WERI-Rb-1 (cell line): ENCODE measurements at places on chromosomes 1 and 21.

DNA sequence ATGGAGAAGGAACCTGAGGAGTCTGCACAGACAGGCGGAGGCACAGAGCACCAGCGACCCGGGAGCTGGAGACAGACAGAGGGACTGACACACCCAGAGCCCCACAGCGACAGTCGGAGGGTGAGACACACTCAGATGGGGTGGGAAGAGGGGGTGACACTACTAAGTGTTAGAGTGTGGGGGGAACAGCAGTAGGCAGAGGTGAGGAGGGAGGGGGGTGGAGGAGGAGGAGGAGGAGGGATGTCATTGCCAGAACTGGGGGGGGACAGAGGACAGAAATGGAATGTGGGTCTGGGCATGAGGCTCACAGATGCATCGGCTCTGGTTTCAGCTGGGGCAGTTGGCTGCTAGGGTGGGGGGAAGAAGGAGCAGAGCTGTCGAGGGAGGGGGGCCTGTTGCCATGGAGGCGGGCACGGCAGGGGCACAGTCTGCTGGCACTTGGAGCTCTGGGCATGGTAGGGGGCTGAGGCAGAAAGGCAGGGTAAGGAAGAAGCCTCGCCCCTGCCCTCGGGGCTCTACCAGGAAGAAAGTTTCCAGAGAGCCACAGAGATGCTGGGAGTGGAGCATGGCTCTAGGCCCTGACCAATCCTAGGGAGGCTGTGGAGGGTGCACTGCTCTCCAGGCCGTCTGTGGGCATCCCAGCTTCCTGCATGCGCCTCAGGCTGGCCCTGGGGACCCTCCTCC is 37.3 kb downstream of the AHDC1 start:
- no peak for DNase-seq

GRCh38 chr1:116075990-116076389 is 35.2 kb upstream of the MAB21L3 start:
- no peak for DNase-seq

- no peak for DNase-seq
Observed at GRCh38 chr1:44037154-44037553, 5.9 kb upstream of the SLC6A9 start.

DNA sequence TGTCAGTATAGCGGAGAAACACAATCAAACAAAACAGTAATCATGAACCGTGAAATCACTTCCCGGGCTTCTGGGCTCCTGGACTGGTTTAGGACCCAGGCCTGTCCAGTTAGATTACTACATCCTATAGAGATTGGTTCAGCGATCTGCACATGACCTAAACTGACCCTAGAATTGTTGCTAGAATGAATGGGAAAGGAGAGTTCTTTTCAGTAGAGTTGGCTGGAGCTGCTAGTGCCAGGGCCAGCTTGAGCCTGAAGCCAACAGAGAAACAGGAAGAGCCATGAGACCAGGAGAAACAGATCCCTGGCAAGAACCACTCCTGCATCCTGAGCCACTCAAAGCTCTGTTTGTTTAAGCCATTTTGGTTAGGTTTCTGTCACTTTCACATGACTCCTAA is 474.3 kb upstream of the C1orf87 start:
- peak; percentile 12 for DNase-seq

GRCh38 chr1:19341201-19342061 is 29.3 kb downstream of the SLC66A1 start:
- peak; percentile 80 for DNase-seq

DNA sequence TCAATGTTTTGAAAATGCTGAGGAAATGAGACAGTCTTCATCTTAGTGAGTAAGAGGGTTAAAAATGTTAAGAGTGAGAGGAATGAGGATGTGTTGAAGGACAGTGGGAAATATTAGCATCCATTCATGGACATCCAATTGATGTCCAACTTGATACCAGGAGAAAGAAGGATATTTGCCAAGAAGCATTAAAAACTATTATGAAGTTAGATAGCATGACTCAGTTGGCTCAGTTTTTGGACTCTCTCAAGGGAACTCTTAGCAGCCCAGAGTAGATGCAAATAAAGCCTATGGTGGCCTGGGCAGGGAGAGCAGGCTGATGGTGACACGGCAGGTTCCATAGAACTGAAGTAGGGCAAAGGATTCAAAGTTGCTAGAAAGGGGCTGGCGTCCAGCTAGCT is 171.0 kb downstream of the ZZZ3 start:
- no peak for DNase-seq

DNA sequence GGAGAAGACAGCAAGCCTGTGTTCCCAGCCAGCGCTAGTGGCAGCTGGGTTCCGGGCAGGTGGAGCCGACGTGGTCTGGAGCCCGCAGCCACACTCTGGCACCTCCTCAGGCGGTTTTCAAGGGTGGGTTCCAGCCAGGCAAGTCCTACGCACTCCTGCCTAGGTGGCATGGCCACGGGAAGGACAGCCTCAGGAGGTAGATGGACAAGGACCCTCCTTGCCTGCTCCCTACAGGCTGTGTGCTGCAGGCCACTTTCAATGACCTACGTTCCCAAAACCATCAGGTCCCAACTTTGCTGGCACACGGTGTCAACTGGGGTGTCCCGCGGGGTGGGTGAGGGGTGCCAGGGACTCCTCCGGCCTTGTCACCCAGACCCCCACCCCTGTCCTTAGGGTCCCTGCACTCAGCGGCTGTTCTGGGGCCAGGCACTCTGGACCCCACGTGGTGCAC is 6.7 kb upstream of the PTGER3 start:
- DNase-seq = no peak

DNA sequence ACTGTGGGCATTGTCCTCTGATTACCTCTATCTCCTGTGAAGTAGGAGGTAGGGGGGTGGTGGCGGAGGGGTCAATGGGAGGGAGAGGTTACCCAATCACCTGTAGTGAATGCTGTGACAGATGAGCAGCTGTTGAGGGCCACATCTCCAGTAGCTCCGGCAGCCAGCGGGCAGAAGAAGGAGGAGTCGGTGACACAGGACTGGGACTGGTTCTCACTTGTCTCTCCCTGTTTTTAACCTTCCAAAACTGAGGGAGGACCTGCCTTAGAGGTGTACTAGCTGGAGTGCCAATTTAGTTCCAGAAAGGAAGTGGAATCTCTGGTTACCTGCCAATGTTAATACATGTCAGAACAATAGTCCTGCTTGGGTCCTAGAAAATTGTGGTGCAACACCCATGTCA is 56.2 kb upstream of the ENAH start:
- no peak for DNase-seq

- no peak for DNase-seq
Observed at GRCh38 chr21:28687586-28687985, 305.1 kb downstream of the LTN1 start.

DNA sequence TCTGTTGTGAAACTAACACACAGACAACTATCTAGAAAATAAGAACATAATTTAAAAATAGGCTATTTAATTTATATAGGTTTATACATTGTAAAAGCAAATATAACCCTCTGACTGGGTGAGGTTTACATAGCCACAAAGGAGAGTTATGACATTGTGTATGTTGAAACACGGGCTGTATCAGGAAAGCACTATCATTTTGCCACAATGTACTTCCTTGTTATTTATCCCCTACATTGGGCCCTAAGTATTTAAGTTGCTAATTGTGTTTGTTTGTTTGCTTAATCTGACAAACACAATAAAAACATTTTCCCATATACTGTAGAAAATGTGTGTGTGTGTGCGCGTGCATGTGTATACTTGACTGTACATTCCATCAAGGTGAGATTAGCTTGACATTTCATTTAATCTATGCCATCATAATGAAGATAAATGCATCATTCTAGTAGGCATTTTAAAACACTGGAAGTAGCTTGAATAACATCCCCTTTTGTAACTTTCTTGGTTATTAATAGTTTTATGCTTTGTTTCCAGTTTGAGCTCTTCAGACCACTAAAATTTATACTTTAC is 72.1 kb downstream of the RGS13 start:
- DNase-seq = no peak

DNA sequence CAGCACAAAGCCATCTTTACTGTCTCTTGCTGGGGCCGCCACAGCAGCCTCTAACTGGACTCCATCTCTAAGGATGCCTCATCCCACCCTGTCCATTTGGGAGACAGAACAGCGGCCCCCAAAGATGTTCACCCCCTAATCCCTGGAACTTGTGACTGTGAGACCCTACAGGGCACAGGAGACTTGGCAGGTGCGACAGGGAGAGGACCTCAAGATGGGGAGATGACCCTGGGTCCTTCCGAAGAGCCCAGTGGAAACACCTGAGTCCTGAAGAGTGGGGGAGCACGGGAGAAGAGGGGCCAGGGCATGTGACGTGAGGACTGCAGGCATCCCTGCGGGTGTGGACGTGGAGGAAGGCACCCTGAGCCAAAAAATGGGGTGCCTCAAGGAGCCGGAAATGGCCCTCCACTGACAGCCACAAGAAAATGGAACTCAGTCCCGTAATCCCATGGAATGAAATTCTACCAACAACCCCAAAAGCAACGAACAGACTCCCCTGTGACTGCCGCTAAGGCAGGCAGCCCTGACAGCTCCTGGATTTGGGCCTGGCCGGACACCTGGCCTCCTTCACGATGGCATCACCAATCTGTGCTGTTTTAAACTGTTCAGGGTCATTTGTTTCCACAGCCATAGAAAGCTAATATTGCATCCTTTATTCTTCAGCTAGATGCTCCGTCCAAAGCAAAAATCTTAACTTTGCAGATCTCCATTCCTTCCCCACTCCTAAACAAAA is 34.0 kb downstream of the C2CD2 start:
- no peak for DNase-seq

DNA sequence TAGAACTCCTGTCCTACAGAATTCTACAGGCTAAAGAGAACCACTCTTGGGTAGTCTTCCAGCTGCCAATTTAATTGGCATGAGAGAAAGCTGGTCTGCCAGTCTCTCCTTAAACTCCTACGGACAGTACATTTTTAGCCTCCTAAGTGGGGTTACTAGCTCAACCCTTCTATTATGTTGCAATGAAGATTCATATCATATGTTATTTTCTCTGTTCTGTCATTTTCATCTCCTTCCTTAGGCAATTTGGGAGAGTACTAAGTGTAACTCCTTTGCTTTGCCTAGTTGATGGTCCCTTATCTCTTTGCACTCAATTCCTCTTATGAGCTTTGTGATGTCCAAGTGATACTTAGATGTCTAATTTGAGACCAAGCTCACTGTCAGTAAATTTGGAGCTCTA is 14.0 kb downstream of the GNAT2 start:
- DNase-seq = no peak

GRCh38 chr1:210727709-210728108 is 399.0 kb downstream of the HHAT start:
- DNase-seq = no peak

GRCh38 chr1:54835131-54835898 is 34.2 kb upstream of the TTC22 start:
- no peak for DNase-seq

GRCh38 chr1:185244015-185244747 is 72.9 kb downstream of the IVNS1ABP start:
- DNase-seq = no peak

DNA sequence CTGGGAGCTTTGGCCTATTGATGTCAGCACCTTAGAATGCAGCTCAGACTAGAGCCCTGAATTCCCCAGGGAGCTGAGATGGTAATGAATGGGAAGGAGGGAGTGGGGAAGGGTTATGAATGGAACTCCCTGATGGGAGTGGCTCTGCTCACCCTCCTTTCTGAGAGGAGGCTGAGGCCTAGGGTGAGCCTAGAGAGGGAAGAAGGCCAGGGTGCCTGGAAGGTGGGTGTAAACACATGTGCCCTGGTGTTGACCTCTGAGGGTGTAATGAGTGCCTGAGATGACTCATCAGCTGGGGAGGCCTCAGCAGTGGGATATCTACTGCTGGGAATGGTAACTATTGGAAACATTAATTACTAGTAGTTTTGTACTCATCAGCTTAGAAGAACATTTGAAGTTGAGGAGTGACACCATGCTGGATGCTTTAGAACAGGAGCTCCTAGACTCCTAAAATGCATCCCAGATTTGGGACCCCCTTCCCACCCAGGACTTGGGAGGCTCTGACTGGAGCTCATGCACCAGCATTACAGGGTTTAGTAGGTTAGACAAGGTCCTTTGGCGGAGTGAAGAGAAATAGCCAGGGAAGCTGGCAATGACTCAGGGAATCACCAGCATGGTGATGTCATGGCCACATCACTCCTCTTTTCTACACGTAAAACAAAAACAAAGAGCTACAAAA is 16.0 kb upstream of the PIGV start:
- no peak for DNase-seq

DNA sequence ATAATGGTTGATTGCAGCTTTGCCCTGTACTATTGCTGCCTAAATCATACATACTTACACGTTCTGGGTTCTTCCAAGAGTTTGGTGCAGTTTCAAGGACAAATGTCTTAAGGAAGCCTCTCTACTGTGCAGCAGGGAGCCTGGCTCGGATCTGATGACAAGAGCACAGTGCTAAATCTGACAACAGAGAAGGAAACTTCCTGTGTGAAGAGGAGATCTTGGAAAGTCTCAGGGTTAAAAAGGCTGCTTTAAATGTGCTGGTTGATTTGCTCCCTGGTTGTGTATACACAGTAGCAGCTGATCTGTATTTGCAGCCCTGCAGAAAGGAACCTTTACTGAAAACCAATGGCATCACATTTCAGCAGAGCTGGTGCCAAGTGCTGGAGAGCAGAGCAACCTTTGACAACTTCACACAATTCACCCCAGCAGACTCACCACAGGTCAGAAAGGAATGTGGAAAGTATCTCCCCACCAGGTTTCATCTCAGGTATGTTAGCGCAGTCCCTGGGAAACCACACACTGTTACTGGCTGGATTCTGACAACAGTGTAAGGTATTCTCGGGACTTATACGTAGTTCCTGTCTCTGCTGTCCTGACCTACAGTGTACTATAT is 355.0 kb upstream of the ESRRG start:
- DNase-seq = no peak

- no peak for DNase-seq
Observed at GRCh38 chr1:248613742-248614141, 16.2 kb upstream of the OR2T10 start.

DNA sequence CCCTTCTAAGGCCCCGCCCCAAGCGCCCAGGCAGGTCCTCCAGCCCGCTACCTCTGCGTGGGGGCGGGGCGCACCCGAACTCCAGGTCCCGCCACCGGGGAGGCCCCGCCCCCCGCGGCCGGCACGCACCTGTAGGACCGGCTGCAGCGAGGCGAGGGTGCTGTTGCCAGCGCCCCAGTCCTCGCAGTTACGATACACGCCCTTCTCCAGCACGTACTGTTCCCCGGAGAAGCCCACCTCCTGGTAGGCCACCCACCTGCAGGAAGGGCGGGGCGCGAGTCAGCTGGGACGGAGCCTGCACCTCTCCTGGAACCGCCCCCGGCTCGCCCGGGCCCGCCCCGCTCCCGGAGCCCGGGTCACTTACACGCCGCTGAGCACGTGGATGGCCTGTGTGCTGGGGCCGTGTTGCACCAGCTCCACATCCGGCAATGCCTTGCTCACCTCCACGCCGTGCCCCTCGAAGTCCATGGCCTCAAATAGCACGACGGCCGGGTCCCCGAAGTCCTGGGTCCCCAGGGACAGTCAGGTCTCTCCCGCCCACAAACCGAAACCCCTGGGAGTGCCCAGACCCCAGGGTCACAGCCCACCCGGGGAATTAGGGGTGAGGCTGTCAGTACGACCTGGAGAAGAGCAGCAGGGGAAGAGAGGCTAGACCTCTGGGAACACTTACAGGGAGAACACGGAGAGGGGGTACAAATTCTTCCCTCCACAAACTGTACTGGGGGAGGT is 17.3 kb downstream of the CRYBG2 start:
- peak; percentile 93 for DNase-seq
